ENCODE measurements at places on chromosomes 3 and 15. TPM values are rescaled to one million over a fixed set of nuclear protein-coding genes. Genes with fewer than 3 reads are reported as not detected.

STRA6 gene
- 2.0 TPM for total RNA-seq

ITIH3 gene
- total RNA-seq = 2.3 TPM

DNA sequence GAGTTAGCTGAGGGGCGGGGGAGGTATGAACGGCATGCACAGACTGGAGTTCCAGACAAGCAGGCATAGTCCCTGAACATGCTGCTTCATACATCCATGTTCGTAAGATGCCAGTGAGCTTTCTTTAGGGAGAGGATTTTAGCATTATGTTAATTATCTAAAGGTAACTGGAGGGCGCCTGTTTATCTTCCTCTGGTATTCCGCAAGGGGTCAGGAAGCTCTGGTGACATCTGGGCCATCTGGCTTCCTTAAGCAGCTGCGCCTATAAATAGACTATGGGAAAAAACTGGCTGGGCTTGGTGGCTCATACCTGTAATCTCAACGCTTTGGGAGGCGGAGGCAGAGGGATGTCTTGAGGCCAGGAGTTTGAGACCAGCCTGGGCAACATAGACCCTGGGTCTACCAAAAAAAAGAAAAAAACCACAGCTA, 1.5 kb upstream of the FBXO22 start:
- DNase-seq = no peak

- DNase-seq = no peak
Measured at GRCh38 chr15:68421798-68422402, 10.1 kb downstream of the ITGA11 start.

GRCh38 chr3:13708871-13709595, 160.1 kb downstream of the FBLN2 start:
- DNase-seq = no peak
